ENCODE measurements at places on chromosomes 1 and 21.

- DNase-seq = no peak
Measured at GRCh38 chr1:229230893-229231753, 39.8 kb upstream of the RAB4A start.

DNA sequence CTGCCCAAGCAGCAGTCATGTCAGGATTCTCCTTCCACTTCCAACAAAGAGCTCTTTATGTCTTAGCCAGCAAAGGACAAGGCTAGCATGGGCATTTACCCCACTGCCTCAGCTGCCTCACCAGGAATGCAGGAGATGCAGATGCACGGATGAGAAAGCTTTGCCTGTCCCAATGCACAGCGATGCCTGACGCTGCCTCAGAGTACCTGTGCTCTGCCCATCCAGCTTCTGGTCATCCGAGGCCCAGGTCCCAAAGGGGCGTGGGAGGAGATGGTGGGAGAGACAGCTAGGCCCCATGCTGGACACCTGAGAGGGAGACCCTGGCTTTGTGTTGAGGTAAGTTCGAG lies 59.0 kb downstream of the IRF2BP2 start:
- no peak for DNase-seq

- no peak for DNase-seq
Measured at GRCh38 chr21:42290505-42290904, 24.7 kb downstream of the TFF3 start.

GRCh38 chr1:168653567-168653966 lies 75.4 kb downstream of the DPT start:
- no peak for DNase-seq

DNA sequence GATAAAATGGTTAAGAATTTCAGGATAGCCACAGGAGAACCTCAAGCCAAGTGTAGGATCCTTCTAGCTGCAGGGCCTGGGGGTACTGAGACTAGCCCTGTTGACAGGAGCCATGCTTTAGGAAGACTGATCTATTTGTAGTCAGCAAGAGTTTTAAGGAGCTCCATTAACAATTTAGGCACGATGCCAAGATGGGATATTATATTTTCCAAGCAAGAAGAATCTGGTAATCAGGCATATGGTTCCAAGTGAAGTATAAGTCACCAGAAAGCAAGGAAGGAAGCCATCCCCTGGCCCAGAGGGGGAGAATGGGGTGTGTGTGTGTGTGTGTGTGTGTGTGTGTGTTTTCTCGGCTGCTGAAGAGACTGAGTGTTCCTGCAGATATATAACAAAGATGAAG lies 7.0 kb downstream of the IFNAR2 start:
- no peak for DNase-seq

DNA sequence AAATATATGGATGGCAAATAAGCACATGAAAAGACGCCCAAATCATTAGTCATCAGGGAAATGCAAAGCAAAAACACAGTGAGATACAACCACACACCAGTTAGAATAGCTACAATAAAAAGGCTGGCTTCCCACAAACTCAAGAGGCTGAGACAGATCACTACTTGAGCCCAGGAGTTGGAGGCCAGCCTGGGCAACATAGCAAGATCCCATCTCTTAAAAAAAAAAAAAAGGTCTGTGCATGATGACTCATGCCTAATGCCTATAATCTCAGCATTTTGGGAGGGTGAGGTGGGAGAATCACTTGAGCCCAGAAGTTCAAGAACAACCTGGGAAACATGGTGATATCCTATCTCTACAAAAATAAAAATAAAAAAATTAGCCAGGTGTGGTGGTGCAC lies 19.8 kb downstream of the LDLRAD1 start:
- DNase-seq = no peak

DNA sequence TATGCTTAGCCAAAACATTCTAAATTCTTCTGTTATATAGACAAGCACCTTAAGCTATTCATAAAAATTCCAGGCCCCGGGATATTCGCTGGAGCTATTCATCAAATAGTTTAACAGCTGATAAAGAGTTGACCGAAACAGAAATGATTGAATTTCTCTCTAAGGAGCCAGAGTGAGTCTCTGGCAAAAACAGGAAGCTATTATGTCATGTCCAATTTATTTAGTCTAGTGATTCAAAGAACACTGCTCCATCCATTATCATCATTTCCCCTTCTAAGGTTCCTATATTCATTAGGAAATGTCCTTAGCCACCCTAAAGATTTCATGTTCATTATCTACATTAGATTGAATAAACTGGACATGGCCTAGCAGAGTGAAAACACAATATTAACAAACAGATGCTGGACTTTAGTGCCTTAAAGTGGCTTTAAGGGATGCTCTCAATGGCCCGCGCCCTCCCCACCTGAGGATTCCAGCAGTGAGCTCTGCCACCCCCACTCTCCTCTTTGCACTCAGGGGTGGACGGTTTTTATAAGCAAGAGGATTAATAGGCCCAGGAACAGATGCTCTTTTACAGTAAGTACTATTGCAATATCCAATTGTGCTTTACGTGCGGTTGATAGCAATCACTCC lies 122.1 kb upstream of the RGS1 start:
- no peak for DNase-seq

DNA sequence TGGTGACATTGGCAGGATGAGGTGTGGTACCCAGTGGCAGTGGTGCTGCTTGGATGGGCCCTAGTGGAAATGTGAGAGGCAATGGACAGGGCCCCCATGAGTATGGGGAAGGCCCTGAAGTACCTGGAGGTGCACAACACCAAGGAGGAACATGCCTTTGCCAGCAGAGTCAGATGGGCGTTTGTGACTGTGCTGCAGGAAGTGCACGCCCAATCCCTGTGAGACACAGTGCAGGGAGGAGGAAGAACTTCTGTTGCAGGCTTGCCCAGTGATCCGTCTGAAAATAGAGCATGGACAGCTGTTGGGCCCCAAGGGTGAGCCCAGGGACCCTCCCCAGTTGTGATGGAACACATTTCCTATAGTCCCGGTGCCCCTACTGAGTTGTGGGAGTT lies 42.7 kb downstream of the GJA5 start:
- no peak for DNase-seq

DNA sequence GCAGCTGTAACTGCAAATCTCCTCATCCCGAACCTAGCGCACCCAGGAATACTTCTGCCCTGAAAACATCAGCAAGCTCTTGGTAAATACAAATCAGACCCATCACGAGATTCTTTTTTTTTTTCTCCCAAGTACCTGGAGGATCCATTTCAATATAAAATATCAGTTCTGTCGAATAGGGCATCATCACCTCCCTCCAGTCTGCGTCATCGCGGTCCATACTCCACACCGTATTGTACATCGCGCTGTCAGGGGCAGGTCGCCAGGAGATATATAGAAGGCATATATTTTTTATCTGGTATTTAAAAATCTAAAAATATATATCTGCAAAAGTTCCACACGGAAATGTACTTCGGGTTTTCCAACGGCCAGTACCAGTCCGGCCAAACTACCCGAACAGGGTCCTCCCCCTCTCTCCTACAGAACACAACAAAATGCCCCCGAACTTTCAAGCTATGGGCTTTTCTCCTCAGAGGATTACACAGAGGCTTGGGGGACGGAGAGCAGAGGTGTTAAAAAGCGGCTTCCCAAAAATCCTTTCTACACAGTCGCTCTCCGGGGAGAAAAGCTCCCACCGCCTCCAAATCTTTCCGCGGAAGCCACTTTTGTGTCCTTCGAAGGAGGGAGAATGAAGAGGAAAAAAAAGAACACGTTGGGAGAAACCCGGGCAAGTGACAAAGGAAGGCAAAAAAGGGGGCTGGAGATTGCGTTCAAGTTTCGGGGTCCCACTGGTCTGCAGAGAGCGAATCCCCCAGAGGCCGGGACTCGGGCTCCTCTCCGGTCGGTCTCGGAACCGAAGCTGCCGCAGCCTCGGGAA lies 509 bp downstream of the PIK3R3 start:
- DNase-seq = no peak

GRCh38 chr1:39178541-39179431 lies 25.7 kb upstream of the MACF1 start:
- DNase-seq = no peak

DNA sequence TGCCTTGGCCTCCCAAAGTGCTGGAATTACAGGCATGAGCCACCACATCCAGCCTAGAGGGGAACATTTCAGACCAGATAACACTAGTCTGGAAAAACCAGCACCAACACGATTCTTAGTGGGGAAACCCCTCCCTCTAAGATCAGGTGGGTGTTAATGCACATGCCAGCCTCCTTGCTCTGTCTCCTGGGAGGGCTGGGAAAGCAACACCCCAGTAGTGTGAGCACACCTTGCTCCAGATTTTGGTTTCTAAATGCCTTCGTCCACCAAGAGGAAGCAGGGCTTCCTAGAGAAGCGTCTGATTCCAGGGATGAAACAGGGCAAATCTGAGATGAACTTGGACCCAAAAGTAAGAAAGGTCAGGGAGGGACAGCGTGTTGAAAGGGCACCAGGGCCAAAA lies 2.2 kb upstream of the KRTAP10-4 start:
- no peak for DNase-seq

GRCh38 chr1:109490934-109491302 lies 3.0 kb upstream of the CYB561D1 start:
- no peak for DNase-seq

DNA sequence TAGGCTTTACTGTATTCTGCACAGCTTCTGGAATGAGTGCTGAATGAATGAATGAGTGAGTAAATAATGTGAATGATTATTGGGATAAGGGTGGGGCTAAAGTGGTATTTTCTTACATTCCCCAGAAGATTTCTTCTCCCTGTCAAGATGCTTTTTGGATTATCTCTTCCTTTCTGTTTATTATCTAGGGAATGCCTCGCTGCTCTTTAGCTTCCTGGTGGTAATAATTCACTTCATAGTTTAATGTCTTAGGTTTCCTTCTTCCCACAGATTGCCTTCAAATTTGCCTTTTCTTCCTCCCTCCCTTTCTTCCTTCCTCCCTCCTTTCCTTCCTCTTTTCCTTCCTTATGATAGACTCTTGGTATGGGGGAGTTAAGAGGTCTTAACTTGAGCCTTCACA lies 24.0 kb downstream of the DDR2 start:
- no peak for DNase-seq

GRCh38 chr1:173100476-173101107 lies 49.9 kb upstream of the TNFSF18 start:
- DNase-seq = no peak

- no peak for DNase-seq
Measured at GRCh38 chr21:33650929-33651509, 8.7 kb downstream of the ITSN1 start.

- DNase-seq = no peak
Measured at GRCh38 chr1:104987210-104987609, 1237.5 kb downstream of the AMY1C start.

DNA sequence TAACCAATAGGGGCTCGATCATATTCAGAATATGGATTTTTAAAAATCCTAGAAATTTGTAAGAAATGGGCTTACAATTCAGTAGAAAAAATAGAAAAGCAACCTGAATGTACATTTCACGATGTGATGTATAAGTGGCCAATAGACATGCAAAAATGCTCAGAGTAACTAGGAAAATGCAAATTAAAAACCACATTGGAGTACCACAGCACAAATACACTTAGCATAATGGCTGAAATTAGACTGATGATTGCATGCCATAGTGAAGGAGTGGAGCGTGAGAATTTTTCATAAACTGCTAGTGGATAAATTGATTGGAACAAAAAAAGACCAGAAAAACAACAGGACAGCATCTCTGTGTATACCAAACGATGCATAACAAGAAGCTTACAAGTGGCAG lies 102.3 kb downstream of the DYRK1A start:
- DNase-seq = no peak

GRCh38 chr1:183283286-183283685 lies 97.2 kb downstream of the LAMC2 start:
- DNase-seq = no peak

GRCh38 chr1:186923486-186923885 lies 94.7 kb downstream of the PLA2G4A start:
- DNase-seq = no peak

GRCh38 chr1:207470927-207471326 lies 16.8 kb downstream of the CR2 start:
- DNase-seq = no peak

DNA sequence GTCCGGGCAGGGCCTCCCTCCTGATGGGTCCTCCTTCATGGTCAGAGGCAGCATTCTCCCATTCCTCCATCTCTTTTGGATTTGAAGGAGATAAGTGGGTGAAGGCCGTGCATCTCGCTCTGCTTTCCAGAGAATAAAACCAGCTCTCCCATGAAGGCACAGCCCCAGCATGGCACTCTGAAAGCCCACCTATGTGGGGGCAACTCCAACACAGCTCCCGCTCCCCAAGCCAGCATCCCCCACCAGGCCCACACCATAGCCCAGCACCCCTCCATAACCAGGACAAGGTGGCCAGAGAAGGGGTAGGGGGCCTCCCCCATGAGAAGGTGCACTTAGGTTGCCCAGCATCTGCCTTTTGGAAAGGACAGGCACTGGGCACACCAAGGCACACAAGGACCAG lies 112.2 kb downstream of the PDE9A start:
- no peak for DNase-seq

- no peak for DNase-seq
Measured at GRCh38 chr1:51623450-51623849, 6.6 kb downstream of the OSBPL9 start.

DNA sequence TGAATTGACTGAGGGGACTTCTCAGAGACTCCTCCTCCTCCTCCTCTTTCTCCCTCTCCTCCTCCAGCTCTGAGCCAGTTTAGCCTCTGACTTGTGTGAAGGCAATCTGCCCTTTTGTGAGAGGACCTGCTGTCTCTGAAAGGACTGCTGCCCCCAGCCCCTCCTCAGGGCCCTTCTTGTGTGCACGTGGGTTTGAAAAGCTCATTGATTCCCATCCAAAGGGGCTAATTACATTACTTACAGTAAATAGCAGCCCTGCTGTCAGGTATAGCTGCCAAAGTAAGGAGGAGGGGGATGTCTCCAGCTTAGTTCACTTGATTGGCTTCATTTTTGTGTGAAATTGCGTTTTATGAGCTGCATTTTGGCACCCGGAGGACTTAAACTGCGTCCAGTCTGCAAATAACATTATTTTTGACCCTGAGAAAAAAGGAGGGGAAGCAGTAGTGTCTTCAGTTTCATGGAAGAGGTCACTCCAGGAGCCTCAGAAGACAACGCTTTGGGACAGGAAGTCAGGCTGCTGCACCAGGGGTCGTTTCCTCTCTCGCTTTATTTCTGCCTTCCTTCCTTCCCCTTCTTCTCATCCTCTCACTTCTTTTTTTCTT lies 1.8 kb upstream of the LHX9 start:
- DNase-seq = no peak

DNA sequence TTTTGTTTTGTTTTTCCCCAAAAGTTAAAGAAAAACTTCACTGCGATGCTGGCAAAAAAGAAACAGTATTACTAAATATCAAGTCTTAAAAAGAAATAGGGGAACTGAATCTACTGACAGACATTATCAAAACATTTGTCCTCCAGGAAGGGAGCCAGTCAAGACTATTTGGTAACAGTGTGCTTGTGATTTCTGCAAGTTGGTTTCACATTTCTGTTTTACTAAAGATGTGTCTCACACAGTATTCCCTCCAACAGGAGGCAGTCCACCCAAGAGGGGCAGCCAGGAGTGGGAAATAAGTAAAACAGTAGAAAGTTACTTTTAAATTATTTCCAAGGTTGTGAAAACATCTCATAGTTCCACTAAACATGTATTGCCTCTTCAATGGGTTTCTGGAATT lies 74.4 kb upstream of the SDC3 start:
- DNase-seq = no peak

All from bone marrow (tissue), 2 donors.